Posterior cingulate gyrus (tissue), 11 donors: ENCODE measurements at places on chromosomes 7 and 10.
A peak's percentile ranks its signal among the peaks of the same experiment; 100 is the strongest.

DNA sequence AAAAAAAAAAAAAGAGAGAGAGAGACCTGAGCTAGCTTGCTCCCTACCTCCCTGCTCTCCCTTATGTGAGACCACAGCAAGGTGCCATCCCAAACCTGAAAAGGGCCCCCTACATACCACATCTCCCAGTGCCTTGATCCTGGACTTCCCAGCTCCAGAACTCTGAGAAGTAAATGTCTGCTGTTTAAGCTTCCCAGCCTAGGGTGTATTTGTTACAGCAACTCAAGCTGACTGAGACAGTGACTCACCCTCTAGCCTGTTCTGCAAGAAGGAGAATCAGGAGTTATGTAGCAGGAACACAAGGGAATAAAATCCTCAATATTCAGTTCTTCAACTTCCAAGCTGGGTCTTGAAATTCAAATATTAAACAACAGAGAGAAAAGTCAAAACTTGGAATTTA is 52.1 kb upstream of the TMEM72 start:
- DNase-seq: no peak

DNA sequence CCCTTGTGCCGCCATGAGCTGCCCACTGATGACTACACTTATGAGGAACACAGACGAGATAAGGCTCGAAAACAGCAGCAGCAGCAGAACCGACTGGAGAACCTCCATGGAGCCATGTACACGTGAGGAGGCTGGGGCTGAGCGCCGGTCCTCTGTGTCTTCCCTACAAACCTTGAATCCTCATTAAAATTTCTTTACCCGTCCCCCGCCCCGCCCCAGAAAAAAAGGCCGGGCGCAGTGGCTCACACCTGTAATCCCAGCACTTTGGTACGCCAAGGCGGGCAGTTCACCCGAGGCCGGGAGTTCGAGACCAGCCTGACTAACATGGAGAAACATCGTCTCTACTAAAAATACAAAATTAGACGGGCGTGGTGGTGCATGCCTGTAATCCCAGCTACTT is 1.5 kb upstream of the RINT1 start:
- peak; percentile 62 for DNase-seq

GRCh38 chr7:33604056-33604455 is 301.3 kb upstream of the BMPER start:
- no peak for DNase-seq

GRCh38 chr10:61135276-61135721 is 191.3 kb upstream of the RHOBTB1 start:
- no peak for DNase-seq

- no peak for DNase-seq
These were observed 5.8 kb upstream of the ARHGAP22 start for GRCh38 chr10:48610585-48611093.

DNA sequence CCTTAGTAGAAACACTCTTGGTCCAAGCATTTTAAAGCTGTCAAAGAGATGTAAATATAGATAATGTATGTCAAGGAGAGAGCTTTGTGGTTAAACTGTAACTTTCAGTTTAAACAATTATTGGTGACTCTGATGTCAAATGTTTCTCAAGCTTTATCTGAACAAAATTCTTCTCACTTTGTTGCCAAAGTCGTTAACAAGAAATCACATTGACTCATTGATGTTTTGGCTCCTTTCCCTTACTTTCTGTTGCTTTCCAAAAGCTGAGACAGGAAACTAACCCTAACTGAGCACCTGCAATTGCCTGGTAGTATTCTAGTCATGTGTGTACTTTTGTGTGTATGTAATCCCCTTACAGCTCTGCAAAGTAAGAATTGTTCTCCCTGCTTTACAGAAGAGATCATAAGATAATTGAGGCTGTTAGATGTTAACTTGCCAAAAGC is 108.5 kb downstream of the CFTR start:
- no peak for DNase-seq

- no peak for DNase-seq
These were observed 92.4 kb downstream of the MICALL2 start for GRCh38 chr7:1366801-1367405.

DNA sequence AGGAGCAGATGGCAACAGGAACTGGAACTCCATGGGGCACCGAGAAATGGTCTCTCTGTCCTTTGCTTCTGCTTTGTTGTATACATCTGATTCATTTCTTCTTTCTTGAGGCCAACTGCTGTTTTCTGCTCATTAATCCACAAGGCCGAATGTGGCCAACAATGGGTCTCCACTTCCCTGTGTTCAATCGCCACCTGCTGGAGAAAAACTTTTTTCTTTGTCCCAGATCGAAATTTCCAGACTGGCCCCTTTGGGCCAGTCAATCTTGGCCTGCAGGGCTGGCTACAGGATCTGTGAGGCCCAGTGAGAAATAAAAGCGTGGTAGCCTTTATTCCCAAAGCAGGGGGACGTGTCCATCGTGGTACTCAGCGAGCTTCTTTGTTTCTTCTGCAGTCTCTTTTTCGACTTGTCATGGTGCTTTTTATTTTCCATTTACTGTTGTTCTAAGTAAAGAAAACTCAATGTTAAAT is 58.8 kb downstream of the PARP12 start:
- no peak for DNase-seq
